Heart left ventricle (tissue), 16 donors: ENCODE measurements at places on chromosomes 12 and 14.

GRCh38 chr14:103520269-103520656 is 2.4 kb downstream of the CKB start:
- no peaks in the 10 kb centered on the region for H3K36me3 ChIP-seq
- H3K4me3 ChIP-seq, result no peak overlapping the region
- no peaks in the 10 kb centered on the region for H3K27me3 ChIP-seq
- DNase-seq, result no peak
- H3K27ac ChIP-seq, result peak overlapping the region; percentile 83
- H3K4me1 ChIP-seq, result peaks cover 20% of the 10 kb centered on the region

DNA sequence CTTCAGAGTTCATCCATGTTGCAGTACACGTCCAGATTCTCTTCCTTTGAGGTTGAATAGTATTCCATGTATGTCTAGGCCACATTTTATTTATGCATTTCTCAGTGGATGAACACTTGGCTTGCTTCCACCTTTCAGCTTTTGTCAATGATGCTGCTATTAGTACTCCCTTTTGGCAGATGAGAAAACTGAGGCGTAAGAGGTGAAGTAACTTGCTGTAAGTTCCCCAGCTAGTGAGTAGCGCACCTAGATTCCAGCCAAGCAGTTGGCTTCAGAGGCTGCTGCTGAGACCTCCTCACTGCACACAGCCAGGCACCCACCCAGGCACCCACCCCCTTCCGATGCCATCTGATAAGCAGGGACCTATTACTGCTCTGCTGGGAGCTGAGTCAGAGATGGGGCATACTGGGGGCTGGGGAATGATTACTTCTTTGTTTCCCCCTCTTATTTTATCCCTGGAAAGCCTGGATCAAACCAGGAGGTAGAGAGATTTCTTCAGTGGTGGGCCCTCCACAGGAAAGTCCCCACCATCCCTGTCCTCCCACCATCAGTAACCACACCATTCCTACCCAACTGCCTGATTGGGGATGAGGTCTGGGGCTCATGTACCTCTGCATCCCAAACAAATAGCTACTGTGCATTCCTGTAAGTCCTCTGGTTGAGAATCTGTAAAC is 234.6 kb downstream of the PCNX1 start:
- no peak for DNase-seq
- H3K4me1 ChIP-seq, result peaks cover 4% of the 10 kb centered on the region
- no peaks in the 10 kb centered on the region for H3K27me3 ChIP-seq
- no peak overlapping the region for H3K4me3 ChIP-seq
- no peak overlapping the region for H3K27ac ChIP-seq

DNA sequence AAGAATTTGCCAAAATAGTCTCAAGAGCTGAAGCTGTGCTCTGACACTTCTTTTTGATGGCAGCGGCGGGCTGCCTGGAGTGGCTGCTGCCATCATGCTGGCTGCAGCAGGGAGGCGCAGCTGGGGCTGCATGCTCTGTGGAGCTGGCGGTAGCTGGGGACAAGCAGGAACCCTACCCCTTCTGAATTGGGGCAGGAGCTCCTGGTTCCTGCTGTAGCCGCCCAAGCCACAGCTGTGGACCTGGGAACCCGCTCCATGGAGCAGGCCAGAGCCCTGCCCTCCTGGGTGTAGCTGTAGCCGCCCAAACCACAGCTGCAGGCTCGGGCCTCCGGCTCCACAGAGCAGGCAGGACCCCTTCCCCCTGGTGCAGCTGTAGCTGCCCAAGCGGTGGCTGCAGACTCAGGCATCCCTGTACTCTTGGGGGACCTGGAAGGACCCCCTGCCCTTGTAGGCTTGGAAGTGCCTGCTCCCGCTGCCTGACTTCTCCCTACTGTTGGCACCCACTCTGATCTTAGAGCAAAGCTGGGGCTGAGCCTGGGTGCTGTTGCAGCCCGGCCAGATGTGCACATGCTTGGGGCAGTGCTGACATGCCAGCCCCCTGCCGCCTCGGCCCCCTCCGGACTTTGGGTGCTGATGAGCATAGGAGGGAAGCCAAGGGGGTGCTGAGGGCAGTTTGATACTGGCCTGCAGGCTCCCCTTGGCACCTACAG is 33.3 kb downstream of the APAF1 start:
- DNase-seq, result no peak
- peaks cover 85% of the 10 kb centered on the region for H3K36me3 ChIP-seq
- no peaks in the 10 kb centered on the region for H3K4me1 ChIP-seq
- H3K27me3 ChIP-seq, result no peaks in the 10 kb centered on the region
- H3K27ac ChIP-seq, result no peak overlapping the region
- H3K4me3 ChIP-seq, result no peak overlapping the region

DNA sequence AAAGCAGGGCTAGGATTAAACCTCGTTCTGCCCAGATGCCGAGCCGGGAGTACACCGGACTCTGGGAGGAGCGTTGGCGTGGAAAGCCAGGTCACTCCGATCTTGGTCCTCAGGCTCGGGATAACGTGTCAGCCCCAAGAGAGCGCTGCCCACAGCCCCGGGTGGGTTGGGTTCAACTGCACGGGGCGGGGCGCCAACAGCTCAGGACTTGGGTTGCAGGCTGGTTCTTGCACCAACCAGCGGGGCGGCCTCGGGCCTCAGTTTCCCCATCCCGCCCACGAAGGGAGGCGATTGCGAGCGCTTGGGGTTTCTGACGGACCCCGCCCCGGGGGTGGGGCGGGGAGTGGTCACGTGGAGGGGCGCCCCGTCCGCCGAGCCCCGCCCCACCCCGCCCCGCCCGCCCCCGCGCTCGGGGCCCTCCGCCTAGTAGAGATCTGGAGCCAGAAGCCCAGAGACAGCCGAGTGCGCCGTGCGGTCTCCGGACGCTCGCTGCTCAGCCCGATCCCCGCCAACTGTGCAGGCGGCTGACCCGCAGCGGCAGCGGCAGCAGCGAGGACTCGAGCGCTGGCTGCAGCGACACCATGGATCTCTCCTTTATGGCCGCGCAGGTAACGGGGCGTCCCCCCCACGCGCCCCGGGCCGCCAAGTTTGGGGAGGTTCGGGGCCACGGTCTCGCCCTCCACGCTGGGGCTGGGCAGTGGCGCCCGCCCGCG is at the start of gene C14orf132:
TSS of gene C14orf132 (plus strand) at position 443 of the 713 bp plus-strand sequence. CDS start at position 582, 139 bp downstream.
- H3K27ac ChIP-seq, result peak within 1 kb of the TSS; percentile 52
- DNase-seq, result peak; percentile 69
- H3K4me3 ChIP-seq, result peak within 1 kb of the TSS; percentile 63
- H3K36me3 ChIP-seq, result no peaks in the 10 kb centered on the region
- H3K27me3 ChIP-seq, result peaks cover 6% of the 10 kb centered on the region

GRCh38 chr14:24311837-24312615 is 724 bp downstream of the LTB4R start:
- H3K4me1 ChIP-seq, result peaks cover 44% of the 10 kb centered on the region
- H3K27ac ChIP-seq, result peak overlapping the region; percentile 80
- peaks cover 2% of the 10 kb centered on the region for H3K27me3 ChIP-seq
- no peaks in the 10 kb centered on the region for H3K36me3 ChIP-seq

DNA sequence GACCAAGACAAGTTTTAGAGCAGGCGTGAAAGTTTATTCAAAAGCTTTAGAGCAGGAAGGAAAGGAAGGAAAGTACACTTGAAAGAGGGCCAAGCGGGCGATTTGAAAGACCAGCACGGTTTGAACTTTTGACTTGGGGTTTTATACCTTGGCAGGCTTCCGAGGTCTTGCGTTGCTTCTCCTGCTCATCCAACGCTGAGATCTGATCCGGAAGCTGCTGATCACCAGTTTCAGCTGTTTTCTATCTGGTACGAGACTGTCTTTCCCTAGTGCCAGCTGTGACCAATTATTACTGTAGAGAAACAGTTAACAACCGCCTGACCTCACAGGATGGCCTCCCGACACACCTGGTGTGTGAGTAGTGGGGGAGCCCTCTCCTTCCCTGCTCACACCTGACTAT is 20.6 kb upstream of the SNRPF start:
- no peaks in the 10 kb centered on the region for H3K27me3 ChIP-seq
- no peak overlapping the region for H3K4me3 ChIP-seq
- no peak overlapping the region for H3K27ac ChIP-seq
- H3K4me1 ChIP-seq, result no peaks in the 10 kb centered on the region
